ENCODE measurements at places on chromosomes 4 and X.

DNA sequence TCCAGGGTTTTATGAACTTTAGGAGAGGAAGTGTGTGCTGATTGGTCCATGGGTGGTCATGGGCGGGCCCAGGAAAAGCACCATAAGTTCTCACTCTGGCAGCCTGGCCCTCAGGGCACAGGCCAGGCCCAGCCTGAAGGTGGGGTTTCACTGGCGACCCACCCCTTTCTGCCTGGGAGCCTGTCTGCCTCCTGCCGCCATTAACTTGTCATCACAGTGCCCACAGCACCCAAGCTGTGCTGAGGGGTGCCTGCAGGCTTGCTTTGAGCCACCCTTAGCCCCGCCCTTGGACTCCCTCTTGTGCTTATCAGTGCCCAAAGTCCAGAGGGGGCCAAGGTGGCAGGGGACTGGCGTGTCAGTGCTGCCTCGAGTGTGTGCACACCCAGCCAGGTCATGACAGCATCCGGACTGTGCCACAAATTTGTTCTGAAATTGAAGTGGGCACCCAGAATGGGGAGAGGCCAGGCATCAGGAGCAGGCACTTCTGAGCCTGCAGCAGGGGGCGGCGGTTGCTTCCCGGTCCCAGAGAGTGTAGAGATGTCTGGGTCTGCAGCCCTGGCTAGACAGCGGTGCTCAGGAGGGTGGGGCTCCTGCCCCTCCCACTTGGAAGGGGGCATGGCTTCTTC lies 455.6 kb downstream of the TMA16 start:
- DNase-seq = no peak

DNA sequence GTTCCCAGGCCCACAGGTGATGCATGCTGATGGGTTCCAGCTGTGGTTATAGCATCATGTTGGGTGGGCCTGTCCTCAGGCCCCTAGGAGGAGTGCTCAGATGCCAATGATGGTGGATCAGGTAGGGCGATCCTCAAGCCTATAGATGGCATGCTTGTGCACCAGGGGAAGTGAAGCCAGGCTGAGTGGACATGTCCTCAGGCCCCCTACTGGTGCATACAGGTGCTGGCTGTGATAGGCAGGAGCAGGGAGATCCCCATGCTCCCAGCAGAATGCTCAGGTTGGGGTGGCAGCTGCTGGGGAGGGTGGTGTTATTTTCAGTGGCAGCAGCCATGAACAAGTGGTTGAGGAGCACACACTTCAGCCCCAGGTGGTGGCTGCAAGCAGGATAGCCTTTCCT lies 96.0 kb downstream of the SMARCA1 start:
- DNase-seq = no peak

DNA sequence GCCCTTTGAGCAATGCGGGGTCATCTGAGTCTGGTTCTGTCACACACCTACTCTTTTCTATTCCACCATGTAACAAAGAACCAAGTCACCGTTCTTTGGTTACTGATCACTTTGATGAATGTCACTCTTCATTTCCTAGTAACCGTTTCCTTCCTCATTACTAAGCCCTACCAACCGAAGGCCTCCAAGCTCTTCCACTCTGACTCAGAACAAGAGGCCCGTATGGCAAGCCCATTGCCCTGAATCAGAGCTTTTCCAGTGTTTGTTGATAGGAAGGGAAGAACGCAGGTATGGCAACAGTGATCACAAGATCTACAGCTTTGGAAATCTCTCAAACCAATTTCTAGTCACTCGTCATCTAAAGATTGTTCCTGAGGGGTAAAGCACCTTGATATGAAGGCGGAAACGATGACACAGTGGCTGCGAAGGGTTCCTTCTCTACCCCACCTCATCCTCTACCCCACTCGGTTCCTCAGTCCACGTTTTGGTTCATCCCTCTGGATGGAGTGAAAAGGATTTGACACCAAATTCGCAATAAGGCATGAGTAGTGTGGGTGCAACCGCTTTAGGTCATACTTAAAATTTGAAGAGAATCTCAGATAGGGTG lies 28.0 kb upstream of the CD40LG start:
- DNase-seq = no peak

DNA sequence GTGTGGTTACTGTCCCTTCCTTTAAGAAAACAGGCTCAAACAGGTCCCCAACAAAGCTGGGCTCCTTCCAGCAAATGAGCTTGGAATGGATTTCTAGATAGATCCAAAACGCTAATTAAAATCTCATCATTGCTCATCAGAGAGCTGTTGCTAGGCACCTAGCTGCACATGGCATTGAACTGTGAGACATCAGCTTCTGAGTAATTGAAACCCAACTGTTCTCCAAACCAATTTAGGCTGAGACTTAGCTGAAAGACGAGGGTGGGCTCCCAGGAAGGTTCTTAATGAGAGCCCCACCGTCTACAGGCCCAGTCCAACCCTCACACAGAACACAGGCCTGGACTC lies 59.1 kb downstream of the FAM184B start:
- DNase-seq = no peak

- DNase-seq = no peak
Observed at GRCh38 chr4:2259541-2260343, 2.2 kb downstream of the MXD4 start.

- no peak for DNase-seq
Observed at GRCh38 chrX:154649503-154650220, 3.7 kb downstream of the CTAG2 start.

- DNase-seq = no peak
Observed at GRCh38 chrX:16039834-16040233, 83.5 kb upstream of the GRPR start.

GRCh38 chrX:104427693-104428092 lies 138.3 kb upstream of the IL1RAPL2 start:
- no peak for DNase-seq

DNA sequence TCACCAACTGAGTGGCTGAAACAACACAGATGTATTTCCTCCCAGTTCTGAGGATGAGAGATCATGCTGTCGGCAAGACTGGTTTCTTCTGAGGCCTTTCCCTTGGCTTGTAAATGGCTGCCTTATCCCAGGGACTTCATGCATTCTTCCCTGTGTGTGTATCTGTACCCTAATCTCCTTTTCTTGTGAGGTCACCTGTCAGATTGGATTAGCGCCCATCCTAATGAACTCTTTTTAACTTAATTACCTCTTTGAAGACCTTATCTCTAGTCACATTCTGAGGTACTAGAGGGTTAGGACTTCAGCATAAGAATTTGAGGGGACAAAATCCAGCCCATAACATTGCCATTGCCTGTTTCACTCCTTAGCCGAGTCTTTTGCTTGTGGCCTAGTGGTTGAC lies 59.5 kb upstream of the TMEM150C start:
- no peak for DNase-seq

DNA sequence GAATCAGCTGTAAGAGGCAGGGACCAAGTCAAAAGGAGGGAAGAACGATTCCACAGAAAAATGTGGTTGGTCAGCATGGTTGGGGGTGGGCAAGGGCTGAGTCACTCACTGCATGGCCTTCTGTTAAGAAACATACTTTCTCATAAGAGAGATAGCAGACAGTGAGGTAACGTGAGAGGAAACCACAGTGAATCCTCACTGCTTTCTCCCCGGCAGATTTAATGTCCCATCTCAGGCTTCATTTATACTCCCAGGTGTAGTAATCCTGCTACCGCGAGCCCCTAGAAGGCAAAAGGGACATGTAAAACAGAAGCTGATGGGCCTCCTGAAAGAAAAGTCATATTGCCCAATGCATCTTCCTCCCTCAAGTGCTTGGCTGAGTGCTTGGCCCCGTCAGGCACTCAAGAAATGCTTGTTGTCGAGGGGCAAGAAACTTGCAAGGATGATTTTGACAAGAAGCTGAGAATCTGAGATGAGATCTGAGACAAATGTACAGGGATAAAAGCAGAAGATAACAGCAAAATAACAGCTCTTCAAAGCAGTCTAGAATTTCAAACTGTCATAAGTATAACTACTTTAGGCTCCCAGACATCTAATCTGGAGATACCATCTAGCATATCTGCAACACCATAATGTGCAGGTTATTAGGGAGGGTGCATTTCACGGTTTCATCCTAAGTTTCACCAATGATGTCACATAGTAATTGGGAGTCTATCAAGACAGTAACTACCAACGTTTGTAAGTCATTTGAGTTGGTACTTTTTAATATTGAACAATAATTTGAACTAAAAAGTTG lies 40.2 kb downstream of the SH3KBP1 start:
- no peak for DNase-seq

Measured in activated naive CD4-positive, alpha-beta T cell (primary cell).